Peyer's patch (tissue), 4 donors: ENCODE measurements at places on chromosomes 1 and 21.

DNA sequence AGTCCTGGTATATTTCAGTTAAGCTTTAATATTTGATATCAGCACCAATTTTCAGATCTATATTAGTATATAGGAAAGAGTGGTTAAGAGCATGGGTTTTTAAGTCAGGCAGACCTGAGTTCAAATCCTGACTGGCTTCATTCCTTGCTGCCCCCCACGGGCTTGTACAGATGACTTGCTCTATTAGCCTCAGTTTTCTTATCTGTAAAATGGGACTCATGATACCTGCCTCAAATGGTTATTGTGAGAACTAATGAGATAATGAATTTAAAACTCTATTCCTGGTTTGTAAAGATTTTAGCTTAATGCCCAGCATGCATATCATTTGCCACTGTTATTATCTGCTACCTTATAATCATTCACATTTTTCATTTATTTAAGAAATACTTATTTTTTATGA is 264.5 kb downstream of the RPS6KC1 start:
- H3K27me3 ChIP-seq, result no peaks in the 10 kb centered on the region
- no peak overlapping the region for H3K4me3 ChIP-seq
- H3K4me1 ChIP-seq, result no peaks in the 10 kb centered on the region
- DNase-seq, result no peak
- H3K36me3 ChIP-seq, result no peaks in the 10 kb centered on the region

GRCh38 chr21:33127154-33127867 is 57.4 kb downstream of the OLIG1 start:
- no peaks in the 10 kb centered on the region for H3K27me3 ChIP-seq
- peak overlapping the region; percentile 21 for H3K4me3 ChIP-seq
- no peaks in the 10 kb centered on the region for H3K4me1 ChIP-seq

DNA sequence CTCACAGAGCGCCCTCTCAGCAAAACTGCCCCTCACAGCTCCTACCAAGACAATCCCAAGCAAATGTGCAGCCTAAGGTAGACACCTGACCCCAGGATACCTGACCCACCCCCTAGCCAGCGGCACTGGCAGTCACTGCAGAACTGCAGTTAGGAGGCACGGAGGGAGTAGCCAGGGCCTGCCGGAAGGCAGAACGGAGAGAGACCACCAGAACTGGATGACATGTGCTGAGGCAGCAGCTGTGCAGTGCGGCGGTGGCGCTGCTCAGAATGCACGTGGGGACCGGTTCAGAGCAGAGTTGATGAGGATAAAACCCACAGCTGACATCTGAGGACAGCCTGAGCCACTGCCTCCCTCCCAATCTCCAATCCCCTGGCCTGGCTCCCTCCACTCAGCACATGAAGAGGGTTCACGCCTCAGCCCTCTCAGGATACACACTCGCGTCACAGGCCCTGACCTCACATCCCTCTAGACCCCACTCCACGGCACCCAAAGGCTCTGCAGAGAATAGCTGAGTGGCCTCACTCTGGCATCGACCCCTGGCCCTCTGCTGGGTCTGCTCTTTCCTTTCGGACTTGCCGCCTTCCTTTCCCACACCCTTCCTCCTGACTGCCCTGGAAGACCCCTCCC is 29.6 kb downstream of the UBE2G2 start:
- no peaks in the 10 kb centered on the region for H3K27me3 ChIP-seq
- H3K27ac ChIP-seq, result no peak overlapping the region
- no peaks in the 10 kb centered on the region for H3K36me3 ChIP-seq
- no peak overlapping the region for H3K4me3 ChIP-seq

- H3K36me3 ChIP-seq, result no peaks in the 10 kb centered on the region
- H3K27me3 ChIP-seq, result no peaks in the 10 kb centered on the region
- no peak for DNase-seq
- H3K27ac ChIP-seq, result no peak overlapping the region
- H3K4me3 ChIP-seq, result no peak overlapping the region
Observed at GRCh38 chr1:170284512-170284911, 138.8 kb downstream of the NTMT2 start.

- no peak overlapping the region for H3K4me3 ChIP-seq
- H3K27me3 ChIP-seq, result no peaks in the 10 kb centered on the region
- no peak overlapping the region for H3K27ac ChIP-seq
- no peaks in the 10 kb centered on the region for H3K36me3 ChIP-seq
- no peaks in the 10 kb centered on the region for H3K4me1 ChIP-seq
Observed at GRCh38 chr1:214458541-214458940, 92.9 kb downstream of the PTPN14 start.

GRCh38 chr1:219422811-219423598 is 189.9 kb downstream of the ZC3H11B start:
- no peaks in the 10 kb centered on the region for H3K36me3 ChIP-seq
- DNase-seq, result no peak
- no peaks in the 10 kb centered on the region for H3K4me1 ChIP-seq
- no peak overlapping the region for H3K27ac ChIP-seq
- no peak overlapping the region for H3K4me3 ChIP-seq
- H3K27me3 ChIP-seq, result no peaks in the 10 kb centered on the region

DNA sequence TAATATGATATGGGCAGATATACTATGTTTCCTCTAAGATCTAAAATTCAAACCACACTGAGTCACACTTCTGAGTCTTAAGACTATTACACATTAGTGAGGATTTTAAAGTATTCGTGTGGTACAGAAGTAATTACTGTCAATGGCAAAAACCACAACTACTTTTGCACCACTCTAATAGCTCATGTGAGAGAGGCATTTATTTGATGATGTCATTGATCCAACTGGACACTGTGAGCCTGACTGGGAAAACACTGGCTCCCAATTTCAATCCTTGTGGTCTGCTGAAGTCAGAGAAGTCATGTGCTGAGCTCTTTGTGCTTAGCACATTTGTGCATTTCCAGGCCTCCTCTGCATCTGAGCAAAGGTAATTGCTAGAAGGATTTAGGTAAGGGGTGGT is 377.8 kb downstream of the USH2A start:
- H3K4me1 ChIP-seq, result no peaks in the 10 kb centered on the region
- no peaks in the 10 kb centered on the region for H3K27me3 ChIP-seq
- H3K27ac ChIP-seq, result no peak overlapping the region
- no peak overlapping the region for H3K4me3 ChIP-seq

DNA sequence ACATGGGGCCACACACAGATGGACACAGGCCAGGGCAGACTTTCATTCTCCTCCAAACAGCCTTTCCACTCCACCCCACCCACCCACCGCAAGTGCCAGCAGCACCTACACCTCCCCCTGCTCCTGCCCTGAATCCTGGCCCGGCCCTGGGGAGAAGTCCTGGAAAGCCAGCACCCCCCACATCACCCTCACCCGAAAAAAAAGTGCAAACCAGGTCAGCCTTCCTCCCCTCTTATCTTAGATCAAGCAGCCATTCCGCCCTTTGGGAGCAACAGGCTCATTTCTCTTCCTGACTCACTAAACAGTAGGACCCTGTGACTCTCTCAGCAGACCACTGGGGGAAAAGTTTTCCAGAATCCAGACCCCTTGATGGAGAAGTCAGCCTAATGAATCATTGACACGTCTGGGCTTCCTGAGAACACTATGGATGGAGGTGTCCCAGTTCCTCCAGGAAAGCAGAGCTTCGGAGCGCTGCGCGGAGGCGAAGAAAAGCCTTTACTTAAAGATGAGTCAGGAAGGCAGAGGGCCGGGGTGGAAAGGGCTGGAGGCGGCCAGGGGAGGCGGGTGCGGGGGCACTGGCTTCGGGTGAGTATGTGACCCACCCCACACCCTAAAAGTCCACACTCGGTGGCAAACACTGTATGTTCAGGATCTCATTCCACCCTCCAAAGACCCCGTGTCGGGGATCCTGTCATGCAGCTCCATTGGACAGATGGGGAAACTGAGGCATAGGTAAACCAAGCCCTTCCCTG is 588.7 kb downstream of the MATN1 start:
- no peaks in the 10 kb centered on the region for H3K27me3 ChIP-seq
- H3K27ac ChIP-seq, result no peak overlapping the region
- H3K36me3 ChIP-seq, result no peaks in the 10 kb centered on the region
- no peak for DNase-seq

- H3K27me3 ChIP-seq, result no peaks in the 10 kb centered on the region
- H3K36me3 ChIP-seq, result no peaks in the 10 kb centered on the region
- no peak for DNase-seq
- peaks cover 11% of the 10 kb centered on the region for H3K4me1 ChIP-seq
- H3K27ac ChIP-seq, result no peak overlapping the region
Observed at GRCh38 chr1:54600947-54601721, 22.2 kb downstream of the FAM151A start.

DNA sequence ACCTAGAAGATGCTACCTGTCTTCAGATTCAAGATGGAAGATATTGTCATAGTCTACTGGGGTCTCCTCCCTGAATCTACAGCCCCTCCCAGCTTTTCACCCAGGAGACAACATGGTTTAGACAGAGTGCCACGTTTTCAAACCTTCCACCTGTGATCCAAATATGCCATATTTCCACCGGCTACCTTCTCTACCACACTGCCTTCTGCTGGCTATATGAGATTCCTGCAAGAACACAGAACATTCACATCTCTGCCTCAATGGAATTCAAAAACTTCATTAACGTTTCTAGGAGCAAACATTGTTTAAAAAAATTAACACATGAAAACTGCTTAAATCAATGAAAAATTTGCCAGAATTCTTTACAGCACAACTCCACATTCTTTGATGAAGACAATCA is 12.9 kb upstream of the LELP1 start:
- H3K27me3 ChIP-seq, result no peaks in the 10 kb centered on the region
- no peak for DNase-seq
- H3K36me3 ChIP-seq, result no peaks in the 10 kb centered on the region
- no peak overlapping the region for H3K4me3 ChIP-seq

DNA sequence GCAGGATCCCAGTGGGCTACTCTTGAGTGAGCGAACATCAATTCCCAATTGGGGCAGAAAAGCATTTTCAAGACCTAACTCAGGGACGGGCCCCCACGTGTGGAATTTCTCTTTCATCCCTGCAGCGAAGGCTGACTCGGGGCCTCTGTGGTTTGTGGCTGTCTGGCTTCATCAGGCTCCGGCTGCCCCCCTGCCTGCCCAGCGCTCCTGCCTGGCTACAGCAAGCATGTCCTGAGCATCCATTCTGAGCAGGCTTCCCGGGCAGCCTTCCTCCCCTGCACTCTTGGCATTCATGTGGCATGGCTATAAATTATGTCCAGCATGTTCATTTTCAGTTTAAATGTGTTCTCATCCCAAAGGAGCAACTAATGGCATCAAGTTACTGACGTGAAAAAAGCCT is 588.1 kb downstream of the KIF26B start:
- no peak for DNase-seq
- no peaks in the 10 kb centered on the region for H3K36me3 ChIP-seq
- no peak overlapping the region for H3K4me3 ChIP-seq
- no peaks in the 10 kb centered on the region for H3K27me3 ChIP-seq
- no peaks in the 10 kb centered on the region for H3K4me1 ChIP-seq

- DNase-seq, result no peak
- peak overlapping the region; percentile 59 for H3K27ac ChIP-seq
- peaks cover 9% of the 10 kb centered on the region for H3K4me1 ChIP-seq
- no peak overlapping the region for H3K4me3 ChIP-seq
- H3K36me3 ChIP-seq, result peaks cover 8% of the 10 kb centered on the region
- H3K27me3 ChIP-seq, result no peaks in the 10 kb centered on the region
Observed at GRCh38 chr1:19449454-19450228, 35.7 kb downstream of the CAPZB start.

DNA sequence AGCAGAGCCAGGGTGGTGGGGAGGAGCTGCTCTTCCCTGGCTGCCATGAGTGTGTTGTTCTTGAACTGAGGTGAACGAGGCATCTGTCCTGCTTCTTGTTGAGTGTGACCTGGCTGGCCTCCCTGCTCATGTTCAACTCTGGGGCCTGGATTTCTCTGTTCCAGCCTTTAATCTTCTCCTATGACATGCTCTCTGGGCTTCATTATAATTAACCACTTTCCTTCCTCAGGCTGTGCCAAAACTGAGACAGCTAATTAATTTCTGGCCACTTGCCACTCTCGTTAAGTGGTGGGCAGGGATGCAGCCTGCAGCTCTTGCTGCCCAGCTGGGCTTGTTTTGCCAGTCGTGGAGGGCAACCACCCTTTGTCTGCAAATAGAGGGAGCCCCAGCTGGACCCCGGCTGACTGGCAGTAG is 23.3 kb downstream of the OPRD1 start:
- H3K4me1 ChIP-seq, result no peaks in the 10 kb centered on the region
- no peak overlapping the region for H3K4me3 ChIP-seq
- DNase-seq, result no peak
- no peaks in the 10 kb centered on the region for H3K27me3 ChIP-seq

GRCh38 chr1:155191904-155192303 is 15.8 kb downstream of the THBS3 start:
- H3K27me3 ChIP-seq, result no peaks in the 10 kb centered on the region
- DNase-seq, result no peak
- H3K4me3 ChIP-seq, result no peak overlapping the region
- no peaks in the 10 kb centered on the region for H3K36me3 ChIP-seq
- H3K27ac ChIP-seq, result peak overlapping the region; percentile 89
- peaks cover 14% of the 10 kb centered on the region for H3K4me1 ChIP-seq

DNA sequence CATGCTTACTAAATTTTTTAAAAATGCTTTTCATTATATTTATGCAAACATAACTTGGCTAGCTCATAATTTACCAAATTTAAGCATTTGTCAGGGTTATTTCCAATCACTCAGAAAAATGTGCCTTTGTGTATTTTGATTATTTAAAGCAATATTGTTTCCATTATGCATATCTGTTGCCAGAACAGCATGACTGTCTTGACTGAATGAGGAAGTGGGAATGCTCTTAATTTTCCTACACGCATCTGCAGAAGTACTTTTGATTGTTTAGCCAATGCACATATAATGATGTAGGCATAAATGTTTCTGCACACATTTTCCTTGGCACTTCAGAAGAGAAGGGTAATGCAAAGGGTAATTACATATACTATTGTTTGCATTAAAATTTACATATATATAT is 92.5 kb upstream of the ADGRL2 start:
- no peak for DNase-seq
- H3K27ac ChIP-seq, result no peak overlapping the region
- H3K36me3 ChIP-seq, result no peaks in the 10 kb centered on the region
- H3K4me1 ChIP-seq, result no peaks in the 10 kb centered on the region
- H3K4me3 ChIP-seq, result no peak overlapping the region

GRCh38 chr1:183051546-183051945 is 28.3 kb downstream of the LAMC1 start:
- no peaks in the 10 kb centered on the region for H3K4me1 ChIP-seq
- H3K36me3 ChIP-seq, result no peaks in the 10 kb centered on the region
- no peaks in the 10 kb centered on the region for H3K27me3 ChIP-seq
- H3K4me3 ChIP-seq, result no peak overlapping the region

- H3K27ac ChIP-seq, result no peak overlapping the region
- no peak for DNase-seq
- H3K36me3 ChIP-seq, result no peaks in the 10 kb centered on the region
- no peak overlapping the region for H3K4me3 ChIP-seq
- no peaks in the 10 kb centered on the region for H3K27me3 ChIP-seq
- H3K4me1 ChIP-seq, result no peaks in the 10 kb centered on the region
Observed at GRCh38 chr1:79259390-79260336, 253.1 kb upstream of the ADGRL4 start.
